Activated CD8-positive, alpha-beta T cell treated with anti-CD3 and anti-CD28 coated beads, Interleukin-2, amount 10 ng/mL, durations not matched to agents 7 days and 5 days (primary cell): ENCODE measurements at places on chromosomes 2 and 18.

DNA sequence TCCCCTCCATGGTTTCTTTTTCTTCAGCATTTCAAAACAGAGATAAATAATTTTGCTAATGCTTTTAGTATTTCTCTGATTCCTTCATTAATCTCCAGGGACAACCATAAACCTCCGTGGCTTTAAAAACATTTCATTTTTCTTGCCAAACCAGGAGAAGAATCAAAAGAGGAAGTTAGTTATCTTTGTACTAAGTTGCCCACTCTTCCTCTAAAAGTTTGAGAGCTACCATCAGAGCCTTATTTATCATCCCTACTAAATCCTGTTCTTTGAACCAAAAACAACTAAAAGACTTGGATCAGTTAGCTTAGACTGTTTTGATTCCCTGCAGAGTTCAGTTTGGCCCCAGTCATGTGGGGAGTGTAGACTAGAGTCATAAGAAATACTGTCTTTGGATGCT lies 208.4 kb downstream of the SETBP1 start:
- no peak for DNase-seq

GRCh38 chr18:13621446-13621849 lies 104.9 kb downstream of the FAM210A start:
- DNase-seq: no peak

GRCh38 chr2:18106841-18107240 lies 228.4 kb downstream of the KCNS3 start:
- no peak for DNase-seq

GRCh38 chr2:55842046-55842445 lies 81.5 kb downstream of the EFEMP1 start:
- no peak for DNase-seq
